AG09309 (cell line): ENCODE measurements at places on chromosomes 2 and 18.
A peak's percentile ranks its signal among the peaks of the same experiment; 100 is the strongest.

DNA sequence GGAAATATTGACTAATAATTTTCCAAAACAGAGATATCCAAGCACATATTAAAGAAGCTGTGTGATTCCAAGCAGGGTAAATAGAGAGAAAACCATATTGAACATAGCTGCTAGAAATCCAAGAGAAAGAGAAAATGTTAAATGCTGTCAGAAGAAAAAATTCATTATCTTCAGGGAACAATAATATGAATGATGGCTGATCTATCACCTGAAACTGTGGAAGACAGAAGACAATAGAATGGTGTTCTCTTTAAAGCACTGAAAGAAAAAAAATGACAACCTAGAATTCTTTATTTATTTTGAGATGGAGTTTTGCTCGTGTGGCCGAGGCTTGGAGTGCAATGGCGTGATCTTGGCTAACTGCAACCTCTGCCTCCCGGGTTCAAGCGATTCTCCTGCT is 17.3 kb downstream of the PPP1CB start:
- DNase-seq: no peak

DNA sequence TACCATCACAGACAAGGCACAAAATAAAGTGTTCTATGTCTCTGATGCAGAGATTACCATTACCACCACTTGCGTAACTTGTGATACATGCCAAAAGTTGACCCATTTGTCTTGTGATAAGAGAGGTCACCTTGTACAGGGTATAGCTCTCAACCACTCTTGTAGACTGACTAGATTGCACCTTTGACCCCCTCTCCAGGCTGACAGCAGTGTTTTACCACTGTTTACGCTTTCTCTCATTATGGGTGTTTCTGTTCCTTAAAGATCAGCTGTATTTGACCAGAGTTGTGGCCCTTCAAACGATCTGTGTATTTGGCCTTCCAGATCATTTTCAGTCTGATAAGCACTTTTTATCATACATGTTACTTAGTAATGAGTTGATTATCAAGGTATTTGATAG is 215.7 kb upstream of the HNMT start:
- DNase-seq: no peak

GRCh38 chr2:68662466-68662865 is 19.1 kb downstream of the PROKR1 start:
- no peak for DNase-seq

DNA sequence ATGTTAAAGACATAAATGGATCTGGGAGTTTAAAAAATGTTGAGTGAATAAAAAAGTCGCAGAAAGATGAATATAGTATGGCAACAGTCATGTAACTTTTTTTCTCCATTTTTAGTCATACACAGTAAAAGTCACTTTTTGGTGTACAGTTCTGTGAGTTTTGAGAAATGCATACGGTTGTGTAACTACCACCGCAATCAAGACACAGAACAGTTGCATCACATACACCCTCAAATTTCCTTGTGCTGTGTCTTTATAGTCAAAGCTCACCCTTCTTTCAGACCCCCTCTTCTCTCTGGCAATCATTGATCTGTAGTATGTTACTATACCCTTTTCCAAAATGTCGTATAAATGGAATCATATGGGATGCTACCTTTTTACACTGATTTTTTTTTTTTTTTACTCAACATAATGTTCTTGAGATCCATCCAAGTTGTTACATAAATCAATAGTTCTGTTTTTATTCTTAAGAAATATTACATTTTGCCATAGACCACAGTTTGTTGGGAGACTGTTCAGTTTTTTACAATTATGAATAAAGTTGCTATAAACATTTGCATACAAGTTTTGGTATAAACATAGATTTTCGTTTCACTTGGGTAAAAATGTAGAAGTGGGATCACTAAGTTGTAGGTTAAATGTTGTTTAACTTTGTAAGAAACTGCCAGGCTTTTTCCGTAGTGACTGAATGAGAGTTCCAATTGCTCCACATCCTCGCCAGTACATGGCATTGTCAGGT is 35.4 kb upstream of the AGFG1 start:
- DNase-seq: no peak

DNA sequence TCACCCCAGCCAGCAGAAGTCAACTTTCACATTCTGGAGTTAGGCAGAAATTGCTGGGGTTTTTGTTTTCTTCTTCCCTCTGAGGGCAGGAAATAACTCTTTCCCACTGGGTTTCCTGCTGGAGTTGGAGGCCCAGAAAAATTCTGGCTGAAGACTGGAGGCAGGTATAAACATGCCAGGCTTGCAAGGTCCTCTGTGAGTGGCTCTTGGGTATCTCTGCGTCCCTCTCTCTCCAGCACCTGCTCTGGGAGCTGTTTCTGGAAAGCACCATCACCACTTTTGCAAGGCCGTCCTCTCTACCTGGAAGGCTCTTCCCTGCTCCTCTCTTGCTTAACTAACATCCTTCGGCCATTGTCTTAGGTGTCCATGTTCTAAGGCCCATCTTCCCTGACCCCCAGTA is 91.0 kb downstream of the MCFD2 start:
- no peak for DNase-seq

- DNase-seq: no peak
Observed at GRCh38 chr2:15760232-15760910, 168.7 kb downstream of the DDX1 start.

DNA sequence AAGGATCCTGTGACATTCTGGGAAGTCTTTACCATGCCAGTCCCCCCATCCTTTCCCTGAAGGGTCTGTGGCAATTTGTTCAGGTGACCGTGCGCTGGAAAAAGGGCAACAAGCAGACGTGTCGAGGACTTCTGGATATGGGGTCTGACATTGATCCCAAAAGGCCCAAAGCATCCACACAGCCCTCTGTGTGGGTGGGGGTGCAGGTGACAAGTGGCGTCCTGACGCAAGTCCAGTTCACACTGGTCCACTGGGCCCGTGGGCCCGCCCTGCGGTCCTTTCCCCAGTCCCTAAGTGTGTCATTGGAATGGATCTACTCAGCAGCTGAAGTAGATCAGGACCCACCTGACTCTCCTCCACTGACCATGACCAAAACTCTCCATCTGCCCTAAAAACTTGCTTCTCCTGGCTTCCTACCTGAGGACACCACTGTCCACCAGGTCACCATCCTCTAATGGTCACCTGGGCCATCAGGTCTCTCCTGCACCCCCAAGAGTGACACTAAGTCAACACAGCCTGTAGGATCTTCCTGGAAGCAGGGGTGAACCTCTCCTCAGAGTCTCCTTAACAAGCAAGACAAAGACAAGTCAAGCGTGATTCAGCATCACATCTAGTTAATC is 85.6 kb upstream of the SLC66A3 start:
- DNase-seq: no peak

GRCh38 chr2:240287496-240288086 is 147.1 kb upstream of the OTOS start:
- DNase-seq: no peak

DNA sequence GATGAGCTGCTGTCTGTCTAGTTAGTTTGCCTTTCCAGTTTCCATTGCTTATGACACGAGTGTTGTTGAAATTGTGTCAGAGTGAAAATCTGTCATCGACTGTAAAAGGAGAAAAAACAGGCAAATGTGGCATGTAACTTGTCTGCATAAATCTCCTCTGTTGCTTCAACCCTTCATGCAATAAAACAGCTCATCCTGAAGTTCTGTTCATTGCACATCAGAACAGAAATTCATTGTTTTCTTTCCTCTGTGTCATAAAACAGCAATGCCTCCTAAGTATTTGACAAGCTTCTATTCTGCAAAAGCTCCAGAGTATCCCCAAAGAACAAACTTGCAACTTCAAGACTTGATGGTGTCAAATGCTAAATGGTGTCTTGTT is 432.1 kb downstream of the MEIS1 start:
- DNase-seq: no peak

GRCh38 chr2:671787-672605 is 5.2 kb downstream of the TMEM18 start:
- no peak for DNase-seq

- no peak for DNase-seq
Observed at GRCh38 chr18:48565105-48565504, 26.3 kb downstream of the CTIF start.

GRCh38 chr2:85915606-85916303 is 27.0 kb upstream of the ST3GAL5 start:
- DNase-seq: peak; percentile 75

DNA sequence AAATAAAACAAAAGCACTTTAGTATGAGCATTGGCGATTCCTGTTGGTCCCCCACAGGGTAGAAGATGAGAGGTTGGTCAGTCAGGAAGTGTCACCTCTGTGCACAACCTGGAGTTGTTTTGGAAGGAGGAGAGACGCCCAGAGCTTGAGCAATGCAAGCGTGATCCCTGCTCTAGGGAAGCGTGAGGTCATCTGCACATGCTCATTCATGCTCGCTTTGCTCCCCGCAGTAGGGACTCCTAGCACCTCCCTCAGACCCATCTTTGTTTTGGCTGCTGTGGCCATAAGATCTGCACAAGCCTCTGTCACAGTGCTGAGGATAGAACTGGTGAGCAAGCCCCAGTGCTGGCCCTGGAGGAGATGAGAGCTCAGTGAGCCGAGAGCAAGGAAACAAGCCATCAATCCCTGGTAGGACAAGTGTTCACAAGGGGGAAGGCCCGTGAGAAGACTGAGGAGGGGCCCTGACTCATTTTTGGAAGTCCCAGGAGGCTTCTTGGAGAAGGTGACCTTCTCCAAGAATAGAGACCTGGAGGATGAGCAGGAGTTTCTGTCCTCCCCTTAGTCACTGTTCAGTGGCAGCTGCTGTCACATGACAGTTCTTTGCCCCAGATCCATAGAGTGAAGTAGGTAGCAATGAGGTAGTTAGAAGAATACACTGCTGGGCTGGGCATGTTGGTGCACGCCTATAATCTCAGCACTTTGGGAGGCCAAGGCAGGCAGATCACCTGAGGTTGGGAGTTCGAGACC is 13.3 kb upstream of the ATP8B1 start:
- no peak for DNase-seq

DNA sequence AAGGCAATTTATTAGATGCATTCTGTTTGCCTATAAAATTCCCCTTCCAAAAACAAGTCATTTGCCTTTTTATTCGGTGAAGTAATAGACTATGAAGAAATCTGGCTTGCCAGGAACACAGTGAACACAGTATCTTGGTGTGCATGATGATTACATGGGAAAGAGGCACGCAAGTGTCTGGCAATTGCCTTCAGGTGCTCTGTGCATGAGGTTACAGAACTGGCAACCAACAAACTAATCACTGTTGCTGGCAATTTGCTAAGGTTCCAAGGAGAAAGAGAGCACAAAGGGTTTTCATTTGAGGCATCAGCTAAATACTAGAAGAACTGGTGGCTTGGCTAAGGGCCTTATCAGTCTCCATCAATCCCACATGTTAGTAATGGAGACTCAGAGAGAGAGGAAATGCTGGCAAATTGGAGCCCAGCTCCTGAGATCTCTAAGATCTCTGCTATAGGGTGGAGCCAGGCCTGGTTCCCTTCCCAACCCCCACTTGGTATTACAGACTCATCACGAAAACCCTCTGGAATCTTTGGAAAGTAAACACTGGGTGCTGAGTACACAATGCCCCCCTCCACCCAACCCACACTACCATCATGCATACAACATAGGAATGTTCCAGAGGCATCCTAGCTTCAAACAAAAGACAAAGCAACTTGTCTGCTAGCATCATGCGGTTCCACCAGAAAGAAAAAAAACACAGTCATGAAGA is 10.4 kb downstream of the RNF152 start:
- no peak for DNase-seq

GRCh38 chr18:34196256-34196655 is 28.5 kb downstream of the NOL4 start:
- DNase-seq: no peak

DNA sequence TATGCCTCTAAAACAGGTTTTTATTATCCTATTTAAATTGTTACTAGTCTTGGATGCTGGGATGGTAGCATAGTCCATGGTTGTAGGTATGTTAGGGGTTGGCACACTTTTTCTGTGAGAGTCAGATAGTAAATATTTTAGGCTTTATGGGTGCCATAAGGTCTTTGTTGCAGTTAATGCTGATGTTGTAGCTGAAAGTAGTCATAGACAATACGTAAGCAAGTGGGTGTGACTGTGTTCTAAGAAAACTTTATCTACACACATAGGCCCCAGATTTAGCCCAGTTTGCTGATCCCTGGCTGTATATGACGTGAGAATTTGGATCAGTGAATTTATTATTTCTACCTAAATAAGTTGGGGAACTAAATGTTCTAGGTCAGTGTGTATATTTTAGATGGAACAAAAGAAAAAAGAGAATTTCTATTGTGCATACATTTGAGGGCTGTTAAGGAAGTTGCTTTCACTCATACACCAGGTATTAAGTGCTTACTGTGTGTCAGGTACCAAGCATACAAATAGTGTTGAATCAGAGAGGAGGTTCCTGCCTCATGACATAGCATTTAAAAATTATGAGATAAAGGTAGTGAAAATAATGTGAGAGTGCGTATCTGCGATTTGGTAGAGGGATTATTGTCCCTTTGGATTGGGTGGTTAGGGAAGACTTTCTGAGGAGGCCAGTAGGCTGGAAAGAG is 39.4 kb downstream of the AGFG1 start:
- DNase-seq: no peak

DNA sequence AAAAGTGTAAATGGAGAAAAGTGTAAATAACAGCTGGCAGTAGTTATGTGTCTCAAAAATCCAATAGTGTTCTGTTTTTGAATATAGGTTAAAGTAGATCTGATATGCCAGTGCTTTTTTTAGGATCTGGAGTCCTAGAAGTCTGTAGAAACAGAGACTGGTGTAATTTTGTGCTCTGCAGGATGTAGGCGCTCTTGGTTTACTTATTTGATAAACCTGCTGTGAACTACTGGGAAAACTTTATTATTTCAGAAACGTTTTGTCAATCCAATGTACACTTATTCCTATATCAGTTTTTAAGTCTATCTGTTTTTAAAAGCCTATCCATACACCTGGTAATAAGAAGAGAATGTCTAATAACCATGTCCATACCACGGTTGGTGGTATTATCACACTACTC is 530.8 kb upstream of the ZNF804A start:
- no peak for DNase-seq

GRCh38 chr2:16203691-16204090 is 263.3 kb downstream of the MYCN start:
- no peak for DNase-seq

DNA sequence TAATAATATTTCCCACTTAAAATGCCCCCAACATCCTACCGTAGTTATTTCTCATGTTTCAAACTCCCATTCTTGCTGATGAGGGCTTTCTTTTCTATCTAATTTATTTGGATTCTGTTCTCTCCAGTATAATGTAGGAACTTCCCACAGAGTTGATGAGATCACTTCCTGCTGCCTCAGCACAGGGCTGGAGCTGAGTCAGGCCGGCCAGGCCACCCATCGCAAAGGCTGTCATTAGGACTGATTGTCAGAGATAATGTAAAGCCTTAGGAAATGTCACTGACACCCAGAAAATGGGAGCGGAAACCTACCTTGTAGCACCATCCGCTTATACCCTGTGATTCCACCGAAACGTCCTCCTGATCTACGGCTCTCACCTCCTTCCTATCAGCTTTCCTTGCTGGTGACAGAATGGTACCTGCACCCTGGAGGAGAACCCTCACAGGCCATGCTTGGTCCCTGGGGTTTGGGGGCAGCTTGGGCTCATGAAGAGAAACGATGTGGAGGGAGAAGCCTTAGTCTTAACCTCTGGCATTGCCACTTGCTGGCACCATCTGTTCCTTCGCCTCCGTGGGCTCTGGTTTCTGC is 672.8 kb upstream of the ID2 start:
- DNase-seq: no peak
